Activated CD4-positive, alpha-beta T cell treated with anti-CD3 and anti-CD28 coated beads for 36 hours (primary cell): ENCODE measurements at places on chromosomes 3 and 15.

GRCh38 chr15:79076661-79077060 is 13.9 kb downstream of the RASGRF1 start:
- no peak overlapping the region for H3K27ac ChIP-seq
- H3K27me3 ChIP-seq: peaks cover 5% of the 10 kb centered on the region
- no peaks in the 10 kb centered on the region for H3K4me1 ChIP-seq
- DNase-seq: no peak

DNA sequence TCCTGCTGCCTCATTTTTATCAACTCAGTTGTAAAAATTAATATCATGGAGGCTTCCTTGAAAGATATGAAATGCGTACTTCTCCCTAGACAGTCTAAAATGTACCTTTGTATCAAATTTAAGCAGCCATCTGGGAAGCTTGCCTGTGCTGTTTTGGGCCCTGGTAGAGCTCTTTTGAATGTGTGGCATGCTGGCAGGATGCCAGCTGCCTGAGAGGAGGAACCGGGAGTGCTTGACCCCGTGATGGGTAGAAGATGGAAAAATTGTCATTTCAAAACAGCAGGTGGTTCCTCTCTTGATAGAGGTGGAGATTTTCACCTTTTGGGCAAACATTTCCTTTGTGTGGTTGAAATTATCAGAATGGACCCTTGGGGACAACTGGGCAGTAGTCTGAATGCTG is 245.3 kb downstream of the RPLP1 start:
- no peak for DNase-seq
- H3K4me1 ChIP-seq: no peaks in the 10 kb centered on the region
- no peak overlapping the region for H3K27ac ChIP-seq
- H3K36me3 ChIP-seq: no peaks in the 10 kb centered on the region

- H3K27ac ChIP-seq: no peak within 1 kb of the TSS
- H3K4me1 ChIP-seq: peaks cover 4% of the 10 kb centered on the region
- DNase-seq: no peak
- H3K36me3 ChIP-seq: no peaks in the 10 kb centered on the region
These were observed at the start of gene INSYN1 for GRCh38 chr15:73753250-73754130. Gene INSYN1, minus strand, starts transcription at chr15:73753351. Its CDS starts 2,221 bp downstream, at chr15:73751130.

DNA sequence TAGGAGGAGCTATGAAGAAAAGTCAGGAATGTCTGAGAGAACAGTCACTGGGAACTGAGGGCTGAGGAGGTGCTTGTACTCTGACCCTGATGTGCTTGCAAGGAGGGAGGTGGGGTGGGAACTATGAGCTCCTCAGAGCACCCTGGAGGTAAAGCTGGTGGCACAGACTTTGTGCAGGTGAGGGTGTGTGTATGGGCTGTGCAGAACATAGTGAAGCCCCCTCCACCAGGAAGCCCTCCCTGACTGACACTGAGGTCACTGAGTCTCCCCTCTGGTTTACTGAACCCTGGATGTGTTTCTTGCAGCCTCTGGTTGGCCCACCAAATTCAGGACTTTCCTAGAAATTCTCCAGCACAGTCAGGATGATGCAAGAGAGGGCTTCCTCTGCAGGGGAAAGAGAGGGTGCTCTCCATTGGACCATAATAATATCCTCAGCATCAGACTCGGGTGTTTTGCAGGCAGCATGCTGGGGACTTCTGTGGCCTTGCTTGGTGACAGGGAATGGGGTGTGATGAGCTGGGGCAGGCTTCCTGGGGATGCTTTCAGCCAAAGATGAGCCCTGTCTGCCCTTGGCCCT is 1.5 kb upstream of the ISLR start:
- H3K4me3 ChIP-seq: no peak overlapping the region
- no peaks in the 10 kb centered on the region for H3K27me3 ChIP-seq
- H3K36me3 ChIP-seq: no peaks in the 10 kb centered on the region
- no peak for DNase-seq
- H3K4me1 ChIP-seq: no peaks in the 10 kb centered on the region

DNA sequence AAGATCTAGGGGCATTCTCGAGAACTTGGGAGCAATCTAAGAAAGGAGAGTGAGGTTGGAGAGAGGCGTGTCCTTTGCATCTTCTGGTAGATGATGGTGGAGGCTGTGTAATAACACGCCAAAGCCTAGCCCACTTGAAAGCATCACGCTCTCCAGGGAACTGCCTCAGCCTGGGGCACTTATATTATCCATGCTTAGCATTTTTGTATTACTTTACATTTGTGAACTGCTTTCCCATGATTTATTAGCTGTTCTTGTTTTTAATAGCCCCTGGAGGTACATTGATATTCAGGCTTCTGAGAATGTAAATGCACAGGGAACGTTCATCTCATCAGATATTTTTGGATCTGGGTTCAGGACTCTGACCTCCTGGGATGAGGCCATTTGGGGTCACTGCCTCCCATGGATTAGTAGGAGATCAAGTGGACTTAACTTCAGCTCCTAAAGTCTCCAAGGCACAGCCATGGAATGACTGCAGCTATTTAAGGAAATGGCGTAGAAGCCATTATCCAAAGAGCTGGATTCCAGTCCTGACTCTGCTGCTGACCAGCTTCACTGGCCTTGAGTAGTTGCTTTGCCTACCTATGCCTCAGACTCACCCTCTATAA is 124.9 kb downstream of the LPP start:
- peaks cover 24% of the 10 kb centered on the region for H3K4me1 ChIP-seq
- no peak overlapping the region for H3K4me3 ChIP-seq
- H3K27me3 ChIP-seq: no peaks in the 10 kb centered on the region
- H3K36me3 ChIP-seq: peaks cover 9% of the 10 kb centered on the region
- no peak overlapping the region for H3K27ac ChIP-seq

DNA sequence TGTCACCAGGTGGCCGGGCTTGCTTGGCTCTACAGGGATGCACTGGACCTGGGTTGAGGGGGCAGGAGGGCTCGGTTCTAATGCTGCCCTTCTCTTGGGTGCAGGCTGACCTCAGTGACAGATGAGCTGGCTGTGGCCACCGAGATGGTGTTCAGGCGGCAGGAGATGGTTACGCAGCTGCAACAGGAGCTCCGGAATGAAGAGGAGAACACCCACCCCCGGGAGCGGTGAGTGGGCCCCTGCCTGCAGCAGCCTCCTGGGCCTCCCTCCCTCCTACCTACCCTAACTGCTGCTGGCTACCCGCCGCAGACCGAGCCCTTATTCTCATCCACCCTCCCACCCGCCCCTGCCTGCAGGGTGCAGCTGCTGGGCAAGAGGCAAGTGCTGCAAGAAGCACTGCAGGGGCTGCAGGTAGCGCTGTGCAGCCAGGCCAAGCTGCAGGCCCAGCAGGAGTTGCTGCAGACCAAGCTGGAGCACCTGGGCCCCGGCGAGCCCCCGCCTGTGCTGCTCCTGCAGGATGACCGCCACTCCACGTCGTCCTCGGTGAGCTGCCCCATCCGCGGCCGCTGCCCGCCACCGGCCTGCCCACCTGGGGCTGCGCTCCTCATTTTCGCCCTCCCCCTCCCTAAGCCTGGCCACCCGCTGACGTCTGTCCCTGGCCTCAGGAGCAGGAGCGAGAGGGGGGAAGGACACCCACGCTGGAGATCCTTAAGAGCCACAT is 5.6 kb downstream of the FES start:
- peaks cover 11% of the 10 kb centered on the region for H3K4me1 ChIP-seq
- DNase-seq: no peak
- H3K36me3 ChIP-seq: peaks cover 5% of the 10 kb centered on the region
- no peak overlapping the region for H3K4me3 ChIP-seq
- peaks cover 2% of the 10 kb centered on the region for H3K27me3 ChIP-seq
